ENCODE measurements at places on chromosomes 4 and X. TPM values are rescaled to one million over a fixed set of nuclear protein-coding genes. Genes with fewer than 3 reads are reported as not detected.

DNA sequence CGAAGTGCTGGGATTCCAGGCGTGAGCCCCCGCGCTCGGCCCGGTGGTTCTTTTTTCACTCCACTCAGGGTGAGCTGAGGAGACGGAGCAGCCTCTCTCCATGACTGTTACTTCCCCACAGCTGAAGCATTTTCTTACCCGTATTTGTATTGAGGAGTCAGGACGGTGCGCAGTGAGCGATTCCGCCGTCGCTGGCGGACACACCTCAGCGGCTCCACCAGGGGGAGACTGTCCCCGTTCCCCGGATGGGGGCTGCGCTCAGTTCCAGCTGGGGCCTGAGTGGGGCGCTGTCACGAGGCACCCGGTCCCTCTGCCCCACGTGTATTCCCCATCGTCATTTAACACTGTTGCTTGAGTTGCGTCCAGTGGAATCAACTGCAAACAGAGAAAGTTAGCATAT lies 844.0 kb upstream of the FRG1 start:
- DNase-seq, result no peak

DNA sequence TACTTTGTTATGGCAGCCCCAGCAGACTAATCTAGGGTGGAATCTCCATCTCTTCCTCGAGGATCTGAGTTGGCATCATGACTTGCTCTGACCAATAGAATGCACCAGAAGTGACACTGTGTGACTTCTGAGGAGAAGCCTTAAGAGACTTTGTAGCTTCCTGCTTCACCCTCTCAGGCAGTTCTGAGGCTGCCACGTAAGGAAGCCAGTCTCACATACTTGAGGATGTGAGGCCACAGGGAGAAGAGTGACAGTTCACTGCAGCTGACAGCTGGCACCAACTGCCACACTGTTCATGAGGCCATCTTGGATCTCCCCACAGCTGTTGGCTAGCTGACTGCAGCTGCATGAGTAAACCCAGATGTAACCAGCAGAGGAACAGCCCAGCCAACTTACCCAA lies 29.3 kb upstream of the BCOR start:
- DNase-seq, result peak; percentile 47

DNA sequence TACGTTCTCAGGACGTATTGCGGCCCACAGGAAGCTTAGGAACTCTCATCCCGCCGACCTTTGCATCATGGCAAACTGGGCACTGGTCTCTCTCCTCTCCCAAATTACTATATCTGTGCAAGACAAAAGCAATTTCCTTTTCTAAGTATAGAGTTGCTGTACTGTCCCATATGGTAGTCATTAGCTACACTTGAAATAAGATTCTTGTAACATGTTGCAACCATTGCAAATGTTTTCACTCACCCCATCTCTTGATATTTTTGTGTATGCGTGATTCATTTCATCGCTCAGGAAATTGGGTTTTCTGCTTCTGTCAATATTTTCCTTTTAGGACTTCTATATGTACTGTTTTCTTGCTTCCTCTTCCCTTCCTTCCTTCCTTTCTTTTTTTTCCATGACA lies 15.7 kb downstream of the ARMCX6 start:
- no peak for DNase-seq

DNA sequence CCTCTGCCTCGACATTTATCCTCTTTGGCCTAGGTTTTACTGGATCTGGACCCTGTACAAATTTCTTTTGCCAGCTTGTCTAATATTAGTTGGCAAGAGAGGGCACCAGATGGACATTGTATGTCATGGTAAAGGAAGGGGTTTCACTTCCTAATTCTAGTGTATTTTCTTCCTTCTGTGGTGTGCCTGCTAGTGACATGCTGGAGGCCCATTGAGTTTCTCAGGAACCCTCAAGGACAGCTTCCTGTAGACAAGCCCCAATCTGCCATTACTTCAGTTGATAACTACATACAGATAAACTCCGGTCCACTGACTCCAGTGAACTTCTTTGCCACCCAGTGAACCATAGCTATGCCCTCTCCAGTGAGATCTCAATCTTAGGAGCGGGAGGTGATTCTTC lies 116.9 kb downstream of the STPG2 start:
- peak; percentile 43 for DNase-seq

GRCh38 chr4:77092975-77093374 lies 17.2 kb upstream of the CCNI start:
- DNase-seq, result no peak

DNA sequence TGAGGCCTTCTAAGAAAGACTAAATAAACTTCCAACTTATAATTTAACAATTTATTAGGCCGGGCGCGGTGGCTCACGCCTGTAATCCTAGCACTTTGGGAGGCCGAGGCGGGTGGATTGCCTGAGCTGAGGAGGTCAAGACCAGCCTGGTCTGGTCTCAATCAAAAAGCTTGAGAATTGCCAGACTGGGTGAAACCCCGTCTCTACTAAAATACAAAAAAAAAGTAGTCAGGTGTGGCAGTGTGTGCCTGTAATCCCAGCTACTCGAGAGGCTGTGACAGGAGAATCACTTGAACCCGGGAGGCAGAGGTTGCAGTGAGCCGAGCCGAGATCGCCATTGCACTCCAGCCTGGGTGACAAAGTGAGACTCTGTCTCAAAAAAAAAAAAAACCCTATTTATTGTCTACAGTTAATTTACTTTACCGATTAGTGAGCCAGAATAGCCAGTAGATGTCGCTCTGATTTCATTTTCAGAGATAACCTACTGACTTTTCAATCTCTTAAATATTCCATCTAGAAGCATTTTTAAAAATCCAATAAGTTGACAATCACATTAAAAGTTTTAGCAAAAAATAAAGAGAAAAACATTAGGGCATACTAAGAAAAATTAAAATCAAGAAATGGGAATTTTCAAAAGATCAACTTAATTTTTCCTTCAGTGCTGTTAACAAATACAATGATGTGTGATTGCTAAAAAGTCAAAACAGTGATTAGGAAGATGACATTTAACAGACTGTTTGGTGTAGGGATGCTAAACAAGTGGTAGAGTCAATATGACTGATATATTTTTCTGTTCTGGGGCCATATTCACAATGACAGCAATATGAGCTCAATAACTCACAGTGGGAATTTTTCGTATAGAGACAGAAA lies 4.3 kb upstream of the SHROOM3 start:
- DNase-seq, result peak; percentile 68

GRCh38 chr4:41427306-41427882 lies 110.6 kb upstream of the LIMCH1 start:
- DNase-seq, result no peak

DNA sequence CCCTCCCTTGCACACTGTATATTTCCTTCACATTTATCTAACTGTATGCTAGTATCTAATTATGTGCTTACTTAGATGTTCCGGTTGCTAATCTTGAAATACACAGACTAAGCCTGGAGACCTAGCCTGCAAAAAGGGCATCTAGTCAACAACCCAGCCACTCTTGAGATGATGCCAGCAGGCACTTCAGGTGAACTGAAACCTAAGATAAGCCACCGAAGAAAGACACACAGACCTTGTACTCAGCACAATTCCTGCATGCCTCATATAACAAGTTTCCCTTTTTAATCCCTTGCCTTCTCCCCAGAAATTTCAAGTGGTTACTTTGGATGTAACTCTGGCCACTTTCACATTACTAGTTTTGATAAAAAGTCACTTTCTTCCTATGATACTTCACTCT lies 2506.6 kb downstream of the ARAP2 start:
- DNase-seq, result no peak

DNA sequence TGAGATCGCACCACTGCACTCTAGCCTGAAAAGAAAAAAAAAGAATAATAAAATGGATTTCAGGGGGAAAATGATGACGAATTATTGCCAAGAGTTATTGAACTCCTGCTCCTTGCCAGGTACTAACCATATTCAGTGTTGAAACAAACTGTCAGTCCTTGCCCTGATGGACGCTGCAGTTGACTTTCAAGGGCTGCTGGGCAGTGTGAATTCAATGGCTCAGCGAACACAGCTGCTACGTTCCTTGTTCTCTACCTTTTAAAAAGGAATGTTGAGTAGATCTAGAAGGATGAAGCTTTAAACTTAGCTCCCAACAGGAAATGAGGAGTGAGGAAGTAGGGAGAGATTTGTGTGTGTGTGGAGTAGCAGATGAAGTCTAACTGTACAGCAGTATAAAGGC lies 2.7 kb downstream of the LIMCH1 start:
- DNase-seq, result no peak

- DNase-seq, result no peak
These were observed 18.0 kb downstream of the PDHA1 start for GRCh38 chrX:19361701-19362100.

GRCh38 chr4:54784161-54784671 lies 126.5 kb downstream of the KIT start:
- no peak for DNase-seq

- no peak for DNase-seq
These were observed 181.5 kb downstream of the SLC4A4 start for GRCh38 chr4:71520308-71520707.

DNA sequence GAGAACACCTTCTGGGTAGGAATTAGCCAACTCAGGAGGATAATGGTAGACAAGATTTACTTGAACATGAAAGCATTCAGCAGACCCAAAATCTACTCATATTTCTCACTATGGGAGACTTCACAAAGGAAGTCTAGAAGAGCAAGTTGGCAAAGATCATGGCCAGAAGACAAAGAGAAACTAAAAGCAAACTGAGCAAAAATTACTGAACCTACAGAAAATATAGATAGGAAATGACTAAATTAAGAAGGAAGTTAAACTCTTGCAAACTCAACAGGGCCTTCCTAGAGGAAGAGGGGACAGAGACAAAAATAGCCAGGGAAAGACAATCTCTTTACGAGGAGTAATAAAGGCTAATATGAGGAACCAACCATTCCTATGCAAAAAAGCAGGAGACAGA lies 18.7 kb downstream of the CORIN start:
- no peak for DNase-seq

DNA sequence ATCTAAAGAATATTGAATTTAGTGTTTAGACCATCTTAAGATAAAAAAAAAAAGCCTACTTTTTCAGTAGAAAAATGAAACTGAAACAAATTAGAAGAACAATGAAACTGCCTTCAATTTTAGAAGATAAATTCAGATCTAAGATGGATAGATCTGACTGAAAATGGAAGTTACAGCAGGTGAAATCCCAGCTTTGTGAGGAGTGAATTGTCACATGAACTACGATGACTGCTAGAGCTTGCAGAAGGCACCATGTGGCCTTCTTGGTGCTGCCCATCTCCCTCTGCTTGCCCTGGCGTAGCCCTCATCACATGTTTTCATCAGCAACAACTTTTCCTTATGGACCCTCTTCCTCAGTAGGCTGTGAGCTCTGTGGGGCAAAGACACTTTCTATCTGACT lies 51.4 kb upstream of the EMCN start:
- DNase-seq, result no peak

GRCh38 chr4:26181616-26182015 lies 139.2 kb upstream of the RBPJ start:
- peak; percentile 2 for DNase-seq

GRCh38 chrX:13219991-13220764 lies 99.7 kb downstream of the ATXN3L start:
- DNase-seq, result peak; percentile 33

DNA sequence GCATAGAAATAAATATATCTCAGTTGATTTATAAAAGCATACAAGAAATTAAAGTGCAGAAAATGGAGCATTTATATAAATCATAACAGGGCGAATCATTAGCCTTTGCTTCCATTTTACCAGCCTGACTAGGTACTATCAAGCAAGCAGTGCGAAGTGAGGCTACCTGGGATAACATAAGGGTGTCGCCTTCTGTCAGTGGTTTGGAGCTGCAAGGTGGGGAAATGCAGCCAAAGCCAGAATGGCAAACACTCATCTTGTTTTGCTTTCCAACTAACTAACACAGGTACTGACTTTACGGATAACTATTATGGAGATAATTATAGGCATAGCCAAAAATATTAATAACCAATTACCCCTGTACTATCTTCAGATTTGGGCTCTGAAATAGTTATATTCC lies 1459.8 kb downstream of the RAPGEF2 start:
- peak; percentile 31 for DNase-seq

- DNase-seq, result no peak
These were observed 39.0 kb downstream of the PLAC8 start for GRCh38 chr4:83075311-83076095.

DNA sequence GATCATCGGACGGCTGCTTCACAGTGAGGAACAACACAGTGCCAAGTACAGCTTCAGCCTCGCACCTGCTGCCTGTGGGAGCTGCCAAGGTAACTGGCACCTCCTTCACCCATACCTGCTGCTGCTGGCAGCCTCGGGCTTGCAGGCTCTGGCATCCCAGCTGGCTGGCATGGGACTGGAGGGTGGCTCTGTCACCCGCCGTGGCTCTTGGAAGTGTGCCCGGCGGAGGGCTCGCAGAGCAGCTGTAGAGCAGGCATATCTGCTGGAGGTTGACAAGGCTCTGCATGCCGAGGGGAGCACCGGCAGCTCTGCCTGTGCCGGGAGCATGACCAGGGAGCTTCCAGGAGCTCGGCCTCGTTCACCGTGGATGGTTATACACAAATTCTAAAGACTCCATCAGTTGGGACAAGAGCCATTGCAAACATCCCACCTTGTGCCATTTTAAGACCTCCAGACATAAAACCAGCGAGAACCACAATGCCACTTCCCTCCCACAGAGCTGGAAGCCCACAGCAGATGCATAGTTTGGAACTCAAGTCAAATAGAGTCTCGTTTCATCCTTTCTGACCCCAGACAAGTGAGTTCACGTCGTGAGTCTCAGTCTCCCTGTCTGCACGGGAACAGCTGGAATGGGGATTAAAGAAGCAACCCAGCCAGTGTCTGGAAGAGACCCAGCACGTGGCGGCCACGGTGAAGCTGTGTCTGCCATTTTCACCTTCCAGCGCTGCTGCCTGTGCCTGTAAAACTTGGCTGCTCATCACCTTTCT lies 84.3 kb upstream of the PSAPL1 start:
- no peak for DNase-seq

GRCh38 chr4:97987019-97987648 lies 156.1 kb downstream of the STPG2 start:
- peak; percentile 71 for DNase-seq

GRCh38 chr4:89752932-89753598 lies 83.9 kb downstream of the SNCA start:
- DNase-seq, result no peak

ART3 gene
- not detected for total RNA-seq

PPP1R3F gene
- 0.19 TPM for total RNA-seq

BEX5 gene
- total RNA-seq, result 10.2 TPM

S100G gene
- total RNA-seq, result not detected

SPANXA1 gene
- total RNA-seq, result not detected
